ENCODE measurements at places on chromosomes 3 and 15. TPM values are rescaled to one million over a fixed set of nuclear protein-coding genes. Genes with fewer than 3 reads are reported as not detected.

Gene SLC9A9
- 10.3 TPM for total RNA-seq

Gene RCN2
- total RNA-seq, result 50.8 TPM

Gene RETNLB
- total RNA-seq, result not detected

Gene EIF5A2
- total RNA-seq, result 15.7 TPM

Gene ACOX2
- 25.8 TPM for total RNA-seq

Gene ACVR2B
- total RNA-seq, result 2.2 TPM

Gene KBTBD12
- total RNA-seq, result not detected

Gene TTC21A
- total RNA-seq, result 1.8 TPM

Gene PRSS50
- not detected for total RNA-seq

Gene GATA2
- total RNA-seq, result 1.8 TPM

Gene PRKAR2A
- 25.4 TPM for total RNA-seq

Gene PAQR9
- total RNA-seq, result not detected

Gene POLQ
- total RNA-seq, result 1.8 TPM

Gene ALDH1L1
- under 0.01 TPM for total RNA-seq

Gene IL12A
- total RNA-seq, result 0.43 TPM

Gene GABRB3
- total RNA-seq, result 0.71 TPM

Gene OCA2
- total RNA-seq, result not detected

Gene UBE2Q2
- total RNA-seq, result 46.6 TPM

Gene EAF2
- 3.1 TPM for total RNA-seq

Gene MUC13
- total RNA-seq, result 0.18 TPM
